PC-3 (cell line): ENCODE measurements at places on chromosomes 7 and 10. TPM values are rescaled to one million over a fixed set of nuclear protein-coding genes. Genes with fewer than 3 reads are reported as not detected.

- no peak for DNase-seq
These were observed 3.0 kb downstream of the FAM204A start for GRCh38 chr10:118339111-118339510.

DNA sequence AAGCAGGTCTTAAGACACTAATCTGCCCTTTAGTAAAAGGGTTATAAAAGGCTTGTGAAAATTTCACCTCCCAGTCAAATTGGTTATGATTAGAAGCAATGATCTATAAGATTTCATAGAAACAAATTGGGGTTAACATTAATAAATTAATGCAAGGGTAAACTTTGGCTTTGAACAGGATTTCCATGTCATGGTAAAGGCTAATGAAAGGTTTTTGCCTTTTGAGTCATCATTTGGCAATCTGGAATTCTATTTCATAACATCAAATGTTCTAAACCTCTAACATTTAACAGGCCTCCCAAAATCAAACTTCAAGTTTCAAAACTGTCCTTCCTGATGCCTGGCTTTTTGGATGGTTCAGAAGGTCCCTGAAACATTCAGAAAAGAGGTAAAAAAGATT is 62.4 kb downstream of the COA1 start:
- DNase-seq = peak; percentile 31

GRCh38 chr10:100504096-100504495 is 15.6 kb downstream of the SEC31B start:
- no peak for DNase-seq

GRCh38 chr7:127770885-127771284 is 118.9 kb downstream of the SND1 start:
- DNase-seq = no peak

GRCh38 chr7:40866601-40867000 is 731.8 kb downstream of the SUGCT start:
- DNase-seq = no peak

DNA sequence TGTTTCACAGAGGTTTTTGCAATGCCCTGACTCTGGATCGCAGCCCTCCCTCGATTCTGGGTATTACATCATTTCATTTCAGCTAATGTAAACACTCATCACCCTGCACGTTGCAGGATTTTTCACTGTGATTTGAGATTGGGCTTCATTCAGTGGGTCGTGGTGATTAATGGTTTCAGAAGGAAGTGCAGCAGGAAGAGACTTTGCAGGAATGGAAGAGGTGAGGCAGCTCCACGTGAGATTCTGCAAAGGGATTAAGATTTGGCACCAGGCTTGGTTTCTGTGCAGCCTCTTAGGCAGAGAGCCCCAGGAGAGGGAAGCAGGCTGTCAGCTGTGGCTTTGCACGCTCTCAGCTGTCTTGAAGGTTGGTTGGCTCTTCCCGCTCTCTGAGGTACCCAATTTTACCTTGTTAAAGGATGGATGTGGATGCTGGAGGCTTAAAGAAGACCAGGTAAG is 95.2 kb downstream of the PLCE1 start:
- peak; percentile 15 for DNase-seq

DNA sequence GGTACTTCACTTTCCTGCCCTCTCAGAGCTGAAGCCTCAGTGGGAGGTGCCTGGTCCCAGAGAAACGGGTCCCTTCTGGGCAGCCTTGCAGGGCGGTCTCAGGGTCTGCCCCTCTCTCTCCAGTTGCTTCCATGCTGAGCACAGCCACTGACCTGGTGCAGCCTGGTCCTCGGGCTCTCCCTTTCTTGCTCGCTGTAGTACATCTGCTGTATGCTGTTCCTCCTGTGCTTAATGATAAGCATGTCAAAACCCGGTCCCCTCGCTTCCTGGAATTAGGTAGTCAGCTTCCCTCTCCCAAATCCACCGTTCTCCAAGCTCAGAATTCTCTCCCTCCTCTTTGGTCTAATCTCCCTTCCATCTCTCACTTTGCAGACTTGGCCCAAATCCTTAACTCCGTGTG is 11.0 kb upstream of the HPS1 start:
- no peak for DNase-seq

- no peak for DNase-seq
These were observed 209.9 kb downstream of the SEMA3E start for GRCh38 chr7:83439026-83439425.

DNA sequence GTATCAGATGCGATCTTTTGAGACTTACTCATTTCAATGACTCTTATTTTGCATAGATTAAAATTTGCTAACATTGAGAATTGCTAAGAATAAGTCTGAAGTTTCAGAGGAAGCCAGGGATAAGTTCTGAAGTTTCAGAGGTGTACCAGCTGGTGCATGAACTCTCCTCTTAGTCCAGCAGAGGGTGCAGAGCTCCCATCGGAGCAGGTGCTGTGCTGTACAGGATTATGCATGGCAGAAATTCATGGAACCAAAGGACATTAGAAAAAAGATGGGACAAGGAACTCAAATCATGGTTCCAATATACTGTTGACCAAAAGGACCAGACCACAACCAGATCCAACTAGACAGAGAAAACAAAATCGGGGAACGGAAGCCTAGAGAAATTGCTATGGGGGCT is 41.9 kb downstream of the MGAM2 start:
- DNase-seq = peak; percentile 44

DNA sequence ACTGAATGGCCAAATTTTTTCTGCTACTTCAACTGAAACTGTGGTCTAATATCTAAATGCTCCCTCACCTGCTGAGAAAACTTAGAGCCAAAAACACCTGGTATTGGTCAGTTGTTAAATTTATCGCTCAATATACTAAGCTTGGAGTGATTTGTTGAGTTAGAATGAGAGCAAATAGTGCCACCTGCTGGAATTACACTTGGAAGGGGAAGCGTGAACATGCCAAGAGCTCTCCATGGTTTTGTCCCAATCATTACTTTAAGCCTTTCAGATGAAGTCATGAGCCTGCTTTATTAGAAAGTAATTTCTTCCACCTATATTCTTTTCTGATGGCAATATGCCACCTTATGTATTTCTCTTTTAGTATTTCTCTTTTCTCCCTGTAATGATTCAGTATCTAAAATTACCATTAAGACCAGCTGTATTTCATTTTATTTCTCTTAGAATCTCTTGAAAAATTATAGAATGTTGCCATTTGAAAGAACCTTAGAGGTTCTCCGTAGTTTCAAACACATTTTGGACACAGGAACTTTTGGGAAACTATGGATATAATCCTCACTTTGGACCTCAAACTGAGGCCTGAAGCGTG is 447.8 kb upstream of the C7orf33 start:
- DNase-seq = peak; percentile 72

The ITPRID1 gene
- not detected in 2 replicates for total RNA-seq

The AGAP5 gene
- total RNA-seq = 15.0 and 18.2 TPM in 2 replicates

The TFPI2 gene
- total RNA-seq = 53.1 and 62.6 TPM in 2 replicates

The ENTPD1 gene
- total RNA-seq = not detected in 2 replicates

The PDK4 gene
- total RNA-seq = 0.63 and 3.2 TPM in 2 replicates
